ENCODE measurements at places on chromosomes 7 and 10.

DNA sequence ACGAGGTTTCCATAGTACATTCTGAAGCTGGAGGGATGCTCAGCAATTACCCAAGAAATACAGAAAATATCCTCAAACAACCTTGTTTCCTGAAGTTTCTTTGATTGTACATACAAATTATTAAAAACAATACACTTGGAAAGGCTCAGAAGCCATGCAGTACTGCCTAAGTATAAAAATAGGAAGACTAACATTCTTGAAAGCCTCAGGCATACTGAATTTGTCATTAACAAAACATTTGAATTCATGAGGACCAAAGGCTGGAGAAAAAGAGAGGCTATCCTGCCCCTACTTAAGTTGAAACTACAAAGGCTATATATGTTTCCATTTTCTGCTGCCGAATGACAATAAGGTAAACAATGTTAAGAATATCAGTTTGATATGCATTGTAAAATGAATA, 54.3 kb upstream of the SGCE start:
- no peak for DNase-seq

- no peak for DNase-seq
These were observed 118.6 kb upstream of the PRSS58 start for GRCh38 chr7:142376356-142376997.

DNA sequence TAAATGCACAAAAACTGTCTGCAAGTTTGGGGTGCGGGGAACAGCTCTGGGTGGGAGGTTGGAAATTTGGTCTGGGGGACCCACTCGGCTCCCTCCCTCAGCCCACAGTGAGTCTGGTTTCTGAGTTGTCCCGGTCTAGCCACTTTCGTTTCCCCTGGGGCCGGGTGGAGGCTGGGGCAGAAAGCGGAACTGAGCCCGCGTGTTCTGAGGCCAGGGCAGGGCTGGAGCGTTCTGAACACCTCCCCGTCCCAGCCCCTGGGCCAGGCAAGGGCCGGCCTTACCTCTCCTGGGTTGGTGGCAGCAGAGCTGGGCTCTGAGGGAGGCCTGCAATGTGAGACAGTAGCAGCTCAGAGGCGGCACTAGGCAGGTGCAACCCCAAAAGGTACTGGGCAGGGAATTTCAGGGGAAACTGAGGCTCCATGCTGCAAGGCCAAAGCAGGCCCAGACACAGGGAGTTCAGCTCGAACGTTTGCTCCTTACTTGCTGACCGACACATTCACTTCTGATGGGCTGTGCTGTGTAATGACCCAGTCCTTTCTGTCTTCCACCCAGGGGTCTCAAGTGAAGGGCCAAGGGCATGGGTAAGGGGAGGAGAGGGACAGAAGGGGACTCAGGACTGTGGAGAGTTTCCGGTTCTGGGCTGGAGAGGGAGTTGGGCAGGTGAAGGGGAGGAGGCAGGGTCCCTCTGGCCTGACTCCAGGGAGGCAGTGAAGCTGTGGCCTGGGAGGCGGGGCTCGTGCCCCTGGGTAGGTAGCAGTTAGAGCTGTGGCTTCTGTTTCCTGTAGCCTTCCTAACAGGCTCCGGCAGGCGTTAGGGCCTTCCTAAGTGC, 3.0 kb downstream of the IRF5 start:
- DNase-seq: no peak

GRCh38 chr7:22108151-22108845, 162.6 kb upstream of the CDCA7L start:
- DNase-seq: no peak

DNA sequence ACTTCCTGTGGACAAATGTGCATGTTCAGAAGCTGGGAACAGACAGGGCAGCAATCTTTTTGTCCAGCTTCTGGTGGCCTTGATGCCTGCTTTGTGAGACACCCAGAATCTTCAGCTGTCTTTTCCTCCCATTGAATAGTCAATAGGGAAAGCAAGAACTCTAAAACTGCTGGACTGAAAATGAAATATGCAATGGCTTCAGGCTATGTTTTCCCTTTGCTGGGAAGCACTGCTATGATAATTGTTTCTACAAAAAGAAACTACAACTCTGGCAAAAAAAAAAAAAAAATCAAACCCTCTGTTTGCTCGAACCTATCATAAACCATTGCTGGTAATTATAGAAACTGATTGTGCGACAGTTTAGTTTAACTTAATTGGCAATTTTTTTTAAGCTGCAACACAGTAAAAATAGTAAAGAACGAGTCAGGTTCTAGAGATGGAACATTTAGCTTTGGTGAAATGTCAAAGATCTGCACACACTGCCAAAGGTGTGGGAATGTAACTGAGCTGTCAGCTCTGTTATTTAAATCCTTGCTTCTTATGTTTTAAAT, 79.1 kb upstream of the NEUROD6 start:
- DNase-seq: no peak

- DNase-seq: no peak
These were observed 479.8 kb upstream of the MKI67 start for GRCh38 chr10:128606055-128606454.

DNA sequence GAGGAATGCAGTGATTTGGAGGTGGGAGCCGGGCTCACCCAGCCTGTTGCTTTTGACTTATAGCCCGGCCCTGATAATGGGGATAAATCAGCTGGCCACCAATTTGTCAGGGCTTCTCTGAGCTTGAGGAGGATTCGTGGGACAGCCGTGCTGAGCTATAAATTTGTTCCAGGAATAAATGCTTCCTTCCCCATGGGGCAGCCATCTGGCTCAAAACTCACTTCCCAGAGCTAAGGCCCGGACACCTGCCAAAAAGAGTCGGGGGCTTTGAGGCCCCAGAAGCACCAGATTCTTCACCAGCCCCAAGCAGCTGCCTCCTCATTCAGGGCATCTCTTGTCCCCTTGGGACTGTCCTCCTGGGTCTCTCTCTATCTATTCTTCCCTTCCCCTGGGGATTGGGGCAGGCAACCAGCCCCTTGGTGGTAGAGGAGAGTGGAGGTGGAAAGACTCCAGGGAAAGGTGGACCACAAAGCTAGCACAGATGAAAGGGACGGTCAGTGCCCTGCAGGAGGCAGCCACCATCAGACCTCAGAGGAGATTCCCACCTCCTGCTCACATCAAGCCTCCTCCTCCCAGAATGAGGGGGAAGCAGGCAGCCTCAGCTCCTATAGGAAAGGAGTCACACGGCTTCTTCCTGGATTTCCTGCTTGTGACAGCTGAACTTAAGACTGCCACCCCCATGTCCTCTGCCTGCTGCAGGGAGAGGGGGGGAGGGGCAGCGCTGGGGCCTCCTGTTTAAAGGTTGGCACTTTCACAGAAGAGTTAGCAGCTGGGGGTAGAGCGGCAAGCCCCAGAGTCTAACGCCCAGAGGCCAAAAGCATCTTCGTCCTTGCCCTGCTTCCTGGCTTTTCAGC, 44.2 kb upstream of the LRRC4 start:
- no peak for DNase-seq

DNA sequence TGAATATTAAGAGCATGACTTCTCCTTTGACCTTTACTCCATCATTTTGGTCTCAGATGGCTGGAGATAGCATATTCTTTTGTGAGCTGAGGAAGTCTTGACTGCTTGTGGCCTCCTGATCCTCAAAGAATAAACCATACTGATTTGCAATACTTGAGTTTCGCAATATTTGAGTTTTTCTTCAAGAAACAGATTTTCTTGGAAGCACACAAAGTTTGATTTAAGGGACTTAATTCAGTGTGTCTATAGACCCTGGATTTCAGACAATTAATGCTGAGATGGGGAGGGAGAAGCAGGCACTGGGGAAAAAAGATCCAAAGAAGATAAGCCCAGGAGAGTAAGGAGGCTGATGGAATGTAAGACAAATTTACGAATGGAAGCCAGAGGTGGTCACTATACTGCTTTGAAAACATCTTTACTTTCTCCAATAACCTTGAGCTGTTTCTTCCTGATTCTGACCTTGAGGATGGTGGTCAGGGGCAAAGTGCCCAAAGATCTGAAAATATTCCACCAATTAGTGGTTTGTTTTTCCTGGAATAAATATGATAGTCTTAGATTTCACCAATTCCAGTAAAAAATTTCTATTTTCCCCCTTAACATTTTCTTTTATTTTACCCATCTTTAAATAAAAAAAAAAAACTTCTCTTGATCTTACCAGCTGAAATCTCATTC, 7.5 kb downstream of the EPDR1 start:
- DNase-seq: no peak

DNA sequence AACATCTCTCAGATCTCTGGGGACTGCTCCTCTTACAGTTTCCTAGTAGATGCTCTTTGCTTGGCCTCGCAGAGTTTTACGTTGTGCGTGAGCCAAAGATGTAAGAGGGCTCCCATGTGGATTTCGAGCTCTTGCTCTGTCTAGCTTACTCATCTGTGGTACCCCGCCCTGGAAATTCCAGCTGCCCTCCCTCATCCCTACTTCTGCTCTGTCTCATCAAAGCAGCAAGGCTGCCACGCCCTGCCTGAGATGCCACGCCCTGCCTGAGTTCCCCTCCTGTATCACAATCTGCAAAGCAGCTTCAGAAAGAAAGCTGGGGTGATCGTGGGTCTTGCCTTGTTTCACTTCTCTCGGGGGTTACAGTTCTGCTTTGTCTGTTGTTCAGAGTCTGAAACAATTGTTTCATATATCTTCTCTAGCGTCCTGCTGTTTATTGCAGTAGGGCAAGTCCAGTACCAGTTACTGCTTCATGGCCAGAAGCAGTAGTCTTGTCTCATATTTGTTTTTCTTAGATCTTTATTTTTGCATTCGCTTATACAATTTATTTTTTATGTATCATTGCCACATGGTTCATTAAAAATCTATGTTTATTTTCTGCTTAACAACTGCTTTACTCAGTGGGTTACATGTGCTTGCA, 36.1 kb upstream of the CCNY start:
- no peak for DNase-seq
